ENCODE measurements at places on chromosomes 5 and 9. TPM values are rescaled to one million over a fixed set of nuclear protein-coding genes. Genes with fewer than 3 reads are reported as not detected.

DNA sequence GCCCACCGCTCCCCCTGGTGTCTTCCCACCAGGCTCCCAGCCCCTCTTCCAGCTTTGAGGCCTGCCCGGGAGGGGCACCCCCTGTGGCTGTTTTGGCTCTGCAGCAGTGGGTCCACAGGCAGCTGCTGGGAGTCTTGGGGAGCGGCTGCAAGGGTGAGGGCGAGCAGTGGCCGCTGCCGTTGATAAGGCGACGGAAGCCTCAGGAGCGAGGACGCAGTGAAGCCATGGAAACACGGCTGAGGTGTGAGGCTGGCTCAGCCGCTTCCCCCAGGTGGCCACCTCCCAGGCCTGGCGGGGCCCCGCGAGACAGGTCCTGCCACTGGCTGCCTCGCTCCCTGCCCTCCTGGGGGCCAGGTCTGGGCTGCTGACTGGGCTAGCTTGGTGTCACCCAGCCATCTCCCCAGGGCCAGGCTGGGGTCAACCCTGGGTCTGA is 41.5 kb downstream of the CXXC5 start:
- no peak overlapping the region for H3K4me3 ChIP-seq
- H3K27ac ChIP-seq: peak overlapping the region; percentile 40
- H3K4me1 ChIP-seq: peaks cover 59% of the 10 kb centered on the region
- no peaks in the 10 kb centered on the region for H3K36me3 ChIP-seq

GRCh38 chr9:123997665-123998277 is 13.8 kb upstream of the LHX2 start:
- no peak overlapping the region for H3K4me3 ChIP-seq
- H3K27me3 ChIP-seq: peaks cover 51% of the 10 kb centered on the region

PAPPA gene
- total RNA-seq: not detected

- no peak overlapping the region for H3K4me3 ChIP-seq
- peaks cover 33% of the 10 kb centered on the region for H3K27me3 ChIP-seq
- H3K36me3 ChIP-seq: no peaks in the 10 kb centered on the region
- no peak overlapping the region for H3K27ac ChIP-seq
Observed at GRCh38 chr9:84667571-84668195, 1.8 kb upstream of the NTRK2 start.
